ENCODE measurements at places on chromosomes 5 and 9. TPM values are rescaled to one million over a fixed set of nuclear protein-coding genes. Genes with fewer than 3 reads are reported as not detected.

The CEL gene
- total RNA-seq: 3.6 TPM

The CCDC180 gene
- total RNA-seq: 2.5 TPM

The F2RL2 gene
- total RNA-seq: not detected

The PPP2R2B gene
- total RNA-seq: 0.70 TPM

The SVEP1 gene
- total RNA-seq: not detected

The CEMIP2 gene
- total RNA-seq: 62.2 TPM
